ENCODE measurements at places on chromosomes 4 and X.
A peak's percentile ranks its signal among the peaks of the same experiment; 100 is the strongest.

- DNase-seq, result no peak
These were observed 31.6 kb downstream of the TIGD2 start for GRCh38 chr4:89142691-89143669.

DNA sequence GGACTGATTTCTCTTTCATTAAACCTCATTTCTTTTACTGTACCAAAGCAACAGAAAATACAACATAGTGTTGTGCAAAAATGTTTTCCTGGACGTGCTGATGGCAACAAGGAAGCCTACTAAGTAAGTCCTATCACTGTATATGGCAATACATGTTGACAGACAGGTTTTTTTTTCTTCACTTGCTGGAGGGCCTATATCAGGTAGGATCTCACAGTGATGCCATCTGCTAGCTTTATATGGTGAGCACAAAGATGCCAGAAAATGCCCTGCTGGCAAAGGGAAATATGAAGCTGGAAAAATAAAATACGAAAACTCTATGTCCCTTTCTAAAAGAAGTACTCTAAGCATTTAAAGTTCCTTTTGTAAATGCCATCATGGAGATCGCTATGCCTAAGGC lies 119.0 kb upstream of the PDLIM3 start:
- no peak for DNase-seq

DNA sequence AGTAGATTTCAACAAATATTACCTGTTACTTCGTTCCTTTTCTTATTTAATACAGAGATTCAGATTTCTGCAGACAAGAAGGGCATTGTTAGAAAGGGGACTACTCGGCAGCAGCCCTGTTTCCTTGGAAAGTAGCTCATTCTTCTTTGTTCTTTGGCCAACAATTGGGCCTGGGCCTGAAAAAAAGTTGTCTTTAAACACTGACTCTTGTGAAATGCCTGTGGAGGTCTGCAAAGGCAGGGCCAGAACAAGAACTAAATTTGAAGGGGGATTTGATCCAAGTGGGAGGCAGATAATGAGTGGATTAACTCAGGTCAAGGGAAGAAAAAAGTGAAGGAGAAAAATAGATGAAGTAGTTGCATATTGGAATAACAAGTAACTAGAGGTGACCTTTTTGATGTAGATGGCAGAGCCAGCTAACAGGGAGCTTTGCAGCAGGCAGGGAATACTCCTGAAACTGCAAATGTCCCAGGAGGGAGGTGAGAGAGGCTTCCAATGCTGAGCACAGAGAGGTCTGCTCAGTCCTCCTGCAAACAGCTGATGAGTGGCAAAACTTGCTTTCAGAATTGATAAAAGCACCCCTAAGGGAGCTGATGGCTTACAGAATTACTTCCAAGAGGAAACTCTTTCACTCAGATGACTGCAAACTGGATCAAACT lies 393.2 kb upstream of the HS3ST1 start:
- no peak for DNase-seq

DNA sequence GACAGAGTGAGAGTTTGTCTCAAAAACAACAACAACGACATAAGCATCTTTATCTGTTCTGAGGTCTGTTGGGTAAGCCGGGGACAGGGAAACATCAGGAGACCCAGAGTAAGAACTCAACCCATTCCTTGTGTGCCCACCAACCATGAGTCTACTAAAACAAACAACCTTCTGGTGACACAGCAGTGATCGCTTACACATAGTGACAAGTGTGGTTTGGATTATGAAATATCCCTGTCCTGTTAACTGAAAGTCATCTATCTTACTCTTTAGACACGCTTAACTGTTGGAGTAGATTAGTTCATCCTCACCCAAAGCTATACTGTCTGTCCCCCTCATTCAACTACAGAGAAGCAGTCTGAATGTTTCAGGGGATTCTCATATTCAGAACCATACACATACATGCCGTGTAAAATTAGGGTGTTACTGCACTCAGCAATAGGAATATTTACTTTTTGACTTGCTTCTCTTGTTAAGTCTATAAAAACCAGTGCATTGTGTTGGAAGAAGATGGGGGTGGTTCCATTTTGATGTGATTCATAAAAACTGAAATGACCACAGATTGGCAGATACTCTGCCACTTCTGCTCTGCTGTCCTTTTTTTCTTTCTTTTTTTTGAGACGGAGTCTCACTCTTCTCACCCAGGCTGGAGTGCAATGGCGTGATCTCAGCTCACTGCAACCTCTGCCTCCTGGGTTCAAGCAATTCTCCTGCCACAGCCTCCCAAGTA lies 27.4 kb downstream of the PHKA2 start:
- DNase-seq, result no peak

- DNase-seq, result no peak
These were observed 244.1 kb upstream of the TEX13A start for GRCh38 chrX:105464618-105465017.

DNA sequence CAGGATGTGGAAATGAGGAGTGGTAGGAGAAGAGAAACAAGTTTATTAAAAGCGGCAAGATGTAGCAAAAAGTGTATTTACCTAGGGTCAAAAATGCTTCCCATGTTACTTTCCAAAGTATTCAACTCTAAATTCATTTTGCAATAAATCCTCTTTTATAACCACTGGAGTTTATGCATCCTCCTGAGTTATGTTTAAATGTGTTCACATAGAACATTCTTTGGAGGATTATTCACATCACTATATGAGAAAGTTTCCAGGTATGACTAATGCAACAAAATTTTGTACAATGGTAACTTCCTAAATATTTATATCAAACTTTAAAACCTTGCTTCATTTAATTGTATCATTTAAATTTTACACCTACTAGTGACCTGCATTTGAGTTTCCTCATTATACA lies 870.6 kb upstream of the SLIT2 start:
- DNase-seq, result no peak

GRCh38 chr4:87118826-87119225 lies 101.6 kb downstream of the KLHL8 start:
- no peak for DNase-seq

- DNase-seq, result peak; percentile 14
These were observed at the start of gene PLAC1 for GRCh38 chrX:134658002-134658759. Gene PLAC1, minus strand, starts transcription at chrX:134658471. Its CDS starts 91,789 bp downstream, at chrX:134566682.

DNA sequence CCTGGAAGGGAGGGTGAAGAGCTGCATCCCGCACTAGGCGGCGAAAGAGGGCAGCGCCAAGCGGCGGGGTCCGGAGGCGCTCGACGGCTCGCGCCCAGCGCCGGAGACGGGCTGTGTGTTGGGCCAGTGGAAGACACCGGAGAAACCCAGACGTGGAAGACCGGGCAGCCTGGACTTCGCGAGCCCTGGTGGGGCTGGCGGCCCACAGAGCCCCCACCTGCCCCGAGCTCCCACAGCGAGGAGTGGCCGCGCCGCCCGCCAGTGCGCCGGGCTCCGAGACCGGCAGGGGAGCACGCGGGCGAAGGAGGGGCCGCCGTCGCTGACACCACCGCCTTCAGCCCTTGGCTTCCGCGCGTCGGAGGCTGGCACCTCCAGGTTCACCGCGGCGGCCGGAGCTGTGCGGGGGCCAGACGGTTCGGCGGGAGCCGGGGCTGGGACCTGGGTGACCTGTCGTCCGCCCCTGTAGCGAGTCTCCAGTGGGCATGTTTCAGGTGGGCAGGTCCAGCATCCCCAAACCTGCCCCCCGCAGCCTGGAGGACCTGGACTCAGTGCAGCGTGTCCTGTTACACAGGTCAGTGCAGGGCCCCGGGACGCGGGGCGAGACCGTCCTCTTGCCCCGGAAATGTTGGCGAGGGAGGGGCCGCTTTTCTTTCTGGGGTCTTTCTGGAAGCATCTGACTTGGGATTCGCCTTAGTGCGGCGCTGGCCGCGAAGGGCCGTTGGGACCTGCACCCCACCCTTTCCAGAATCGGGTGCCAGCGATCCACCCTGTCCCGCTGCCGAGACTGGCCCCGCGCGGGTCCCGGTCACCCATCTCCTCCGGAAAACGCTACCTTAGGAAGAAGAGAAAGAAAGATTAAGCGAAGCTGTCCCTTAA lies 9.6 kb upstream of the INTU start:
- DNase-seq, result peak; percentile 83

- DNase-seq, result peak; percentile 68
These were observed 773 bp downstream of the PRMT9 start for GRCh38 chr4:147683188-147683591.

GRCh38 chr4:22556495-22556894 lies 40.6 kb upstream of the ADGRA3 start:
- DNase-seq, result no peak

- DNase-seq, result peak; percentile 56
These were observed 697.5 kb downstream of the FSTL5 start for GRCh38 chr4:161466316-161466715.

- DNase-seq, result no peak
These were observed 147.4 kb downstream of the IL15 start for GRCh38 chr4:141783770-141784169.

GRCh38 chr4:176660561-176660960 lies 132.2 kb downstream of the VEGFC start:
- no peak for DNase-seq
